ENCODE measurements at places on chromosomes 2 and 18.

DNA sequence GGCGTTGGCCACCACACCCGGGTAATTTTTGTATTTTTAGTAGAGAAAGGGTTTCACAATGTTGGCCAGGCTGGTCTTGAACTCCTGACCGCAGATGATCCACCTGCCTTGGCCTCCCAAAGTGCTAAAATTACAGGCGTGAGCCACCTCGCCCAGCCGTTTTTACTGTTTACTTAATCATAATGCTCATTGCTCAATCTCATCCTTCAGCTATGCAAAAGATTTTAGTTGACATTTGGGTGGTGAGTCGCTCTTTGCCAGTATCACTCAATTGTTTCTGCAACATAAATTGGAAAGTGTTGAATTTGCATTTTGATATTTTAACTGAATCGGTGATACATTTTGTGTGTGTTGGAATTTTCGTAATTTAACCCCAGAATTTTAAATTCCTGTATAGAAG lies 7.8 kb upstream of the ZNF532 start:
- DNase-seq, result no peak

DNA sequence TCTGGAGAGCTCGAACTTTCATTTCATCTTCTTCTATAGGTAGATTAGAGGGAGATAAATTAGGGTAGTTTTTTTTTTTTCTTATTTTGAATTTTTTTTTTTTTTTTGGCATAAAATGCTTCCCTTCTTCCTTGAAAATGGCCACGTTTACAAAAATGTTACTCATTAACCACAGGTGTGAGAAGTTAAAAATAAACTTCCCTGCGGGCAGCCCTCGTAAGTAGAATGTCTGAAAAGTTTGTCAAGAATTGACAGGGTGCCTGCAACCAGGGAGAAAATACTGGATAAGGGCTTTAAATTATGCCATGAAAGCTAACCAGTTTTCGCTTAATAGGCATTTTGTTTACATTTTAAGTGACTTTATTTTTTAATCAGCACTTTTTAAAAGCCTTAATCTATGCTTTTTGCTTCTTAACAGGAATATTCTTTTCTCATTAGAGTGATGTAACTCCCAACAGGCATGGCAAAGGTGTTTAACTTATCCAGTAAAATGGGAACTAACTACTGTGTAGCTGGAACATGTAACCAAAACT lies 4.2 kb upstream of the FN1 start:
- no peak for DNase-seq

- DNase-seq, result no peak
Observed at GRCh38 chr2:71631411-71631931, 178.1 kb downstream of the DYSF start.

- DNase-seq, result no peak
Observed at GRCh38 chr18:75477900-75478299, 50.4 kb upstream of the SMIM21 start.

DNA sequence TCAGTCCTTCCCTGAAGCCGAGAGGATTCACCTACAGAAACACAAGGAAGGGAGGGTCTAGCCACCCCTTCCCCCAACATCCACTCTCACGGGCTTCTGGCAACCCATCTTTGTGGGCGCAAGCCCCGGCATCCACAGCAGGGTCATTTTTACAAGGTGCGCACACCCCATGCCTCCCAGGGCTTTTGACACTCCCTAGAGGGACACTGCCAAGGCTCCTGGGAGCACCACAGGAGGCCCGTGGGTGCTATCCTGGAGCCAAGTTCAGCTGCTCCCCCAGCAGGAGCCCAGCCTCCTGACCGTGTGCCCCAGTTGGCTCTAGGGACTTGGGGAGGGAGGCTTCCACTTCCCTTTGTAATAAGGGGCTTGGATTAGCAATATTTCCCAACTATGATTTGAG lies 251.6 kb downstream of the TNS1 start:
- no peak for DNase-seq

DNA sequence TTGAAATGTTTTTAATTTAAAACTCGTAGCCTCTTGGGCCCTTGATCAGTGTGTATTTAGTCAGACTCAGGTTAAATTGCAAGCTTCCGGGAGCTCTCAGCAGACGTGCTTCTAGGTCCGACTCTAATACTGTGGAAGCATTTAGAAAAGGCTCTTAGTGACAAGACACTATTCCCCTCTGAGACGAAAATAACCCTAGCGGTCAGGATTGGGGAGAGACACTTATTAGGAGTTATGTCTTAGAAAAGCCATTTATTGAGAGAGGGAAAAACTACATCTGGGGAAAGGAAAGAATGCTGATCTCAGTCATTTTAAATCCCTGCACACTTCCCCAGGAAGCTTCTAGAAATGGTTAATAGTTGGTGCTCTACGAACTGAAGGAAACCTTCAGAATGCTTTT lies 110.5 kb upstream of the NCK2 start:
- DNase-seq, result no peak

GRCh38 chr18:59459369-59460071 lies 100.5 kb upstream of the LMAN1 start:
- DNase-seq, result peak; percentile 34

GRCh38 chr2:233593201-233593600 lies 24.2 kb upstream of the UGT1A8 start:
- DNase-seq, result no peak

DNA sequence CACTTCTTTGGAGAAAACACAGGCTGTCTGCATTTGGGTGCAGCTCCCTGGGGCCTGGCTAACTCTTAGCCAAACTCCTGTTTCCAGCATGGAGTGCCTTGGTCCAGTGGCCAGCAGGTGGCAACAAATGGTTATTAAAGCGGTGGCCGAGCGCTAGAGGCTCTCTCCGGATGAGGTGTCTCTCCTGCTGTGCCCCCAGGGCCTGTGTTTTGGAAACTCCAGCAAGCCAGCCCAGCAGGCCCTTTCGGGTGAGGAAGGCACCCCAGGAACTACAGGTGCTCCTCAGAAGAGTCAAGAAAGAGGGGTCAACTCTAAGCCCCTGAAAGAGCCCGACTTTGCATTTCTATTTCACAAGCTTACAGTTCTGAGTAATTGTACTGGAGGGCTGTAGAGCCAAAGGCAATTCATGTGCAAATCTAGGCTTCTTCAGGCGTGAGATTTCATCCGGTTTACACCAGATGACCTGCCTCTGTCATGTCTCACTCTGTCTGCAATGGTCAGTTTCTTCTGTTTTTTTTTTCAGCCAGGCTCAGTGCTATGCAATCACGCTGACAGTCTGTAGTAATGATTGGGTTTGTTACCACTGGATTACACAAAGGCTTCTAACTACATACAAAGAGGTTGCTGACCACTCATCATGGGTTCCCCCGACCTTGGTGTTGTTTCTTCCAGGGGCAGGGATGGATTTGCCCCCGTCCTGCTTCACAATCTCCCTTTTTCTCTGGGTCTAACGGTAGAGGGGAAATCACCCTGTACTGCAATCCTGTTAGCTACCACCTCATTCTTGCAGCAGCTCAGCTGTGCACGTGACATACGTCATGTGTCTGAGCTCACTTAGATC lies 7.6 kb upstream of the CHRNA1 start:
- peak; percentile 37 for DNase-seq

DNA sequence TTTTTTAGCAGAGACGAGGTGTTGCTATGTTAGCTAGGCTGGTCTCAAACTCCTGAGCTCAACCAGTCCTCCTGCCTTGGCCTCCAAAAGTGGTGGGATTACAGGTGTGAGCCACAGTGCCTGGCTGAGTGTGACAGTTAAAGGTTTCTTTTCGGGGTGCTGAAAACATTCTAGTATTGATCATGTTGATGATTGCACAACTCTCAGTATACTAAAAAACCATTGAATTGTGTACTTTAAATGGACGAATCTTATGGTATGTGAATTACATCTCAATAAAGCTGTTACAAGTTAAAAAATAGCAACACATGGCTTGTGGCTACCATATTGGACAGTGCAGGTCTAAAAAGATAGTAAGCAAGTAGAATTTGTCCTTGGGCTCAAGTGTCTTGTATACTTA lies 22.3 kb downstream of the PAPOLG start:
- no peak for DNase-seq

DNA sequence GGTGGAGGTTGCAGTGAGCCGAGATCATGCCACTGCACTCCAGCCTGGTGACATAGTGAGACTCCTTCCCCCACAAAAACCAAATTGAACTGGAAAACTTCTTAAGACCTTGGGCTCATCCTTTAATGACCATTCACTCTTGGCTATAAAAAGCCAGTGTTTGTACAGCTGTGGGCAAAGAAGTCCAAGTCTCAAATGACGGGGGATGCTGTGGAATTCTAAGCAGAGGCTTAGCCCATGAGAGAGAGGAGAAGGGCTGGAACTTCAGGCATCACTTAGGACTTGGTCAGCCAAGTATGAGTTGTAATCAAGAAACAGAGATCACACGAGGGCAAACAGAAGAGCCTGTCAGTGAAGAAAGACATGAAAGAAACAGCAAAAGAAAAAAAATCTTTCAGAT lies 79.3 kb upstream of the POU3F3 start:
- DNase-seq, result no peak

DNA sequence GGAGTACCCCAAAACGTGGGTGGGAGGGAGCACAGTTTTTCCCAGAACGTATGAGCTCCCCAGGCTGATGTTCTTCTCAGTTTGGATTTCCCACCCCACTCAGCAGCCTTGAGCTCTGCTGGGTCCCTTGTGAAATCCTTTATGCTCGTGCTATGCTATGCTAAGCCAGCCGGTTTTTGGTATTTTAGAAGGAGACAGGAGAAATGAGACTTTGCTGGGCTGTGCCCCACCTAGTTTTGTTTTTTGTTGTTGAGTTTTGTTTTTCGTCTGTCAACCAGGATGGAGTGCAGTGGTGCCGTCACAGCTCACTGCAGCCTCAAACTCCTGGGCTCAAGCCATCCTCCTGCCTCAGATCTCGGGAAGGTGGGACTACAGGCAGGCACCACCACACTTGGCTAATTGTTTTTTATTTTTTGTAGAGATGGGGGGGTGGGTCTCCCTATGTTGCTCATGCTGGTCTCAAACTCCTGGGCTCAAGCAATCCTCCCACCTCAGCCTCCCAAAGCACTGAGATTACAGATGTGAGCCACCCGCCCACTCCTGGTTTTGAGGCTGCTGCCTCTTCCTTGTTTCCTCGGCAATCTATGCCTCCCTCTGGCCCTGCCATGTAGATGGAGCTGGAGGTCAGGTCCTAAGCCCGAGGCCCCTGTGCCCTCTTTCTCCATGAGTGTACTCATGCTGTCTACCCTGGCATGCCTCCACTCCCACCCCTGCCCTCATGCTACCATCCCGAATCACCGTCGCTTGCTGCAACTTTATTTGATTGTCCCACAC lies 17.5 kb upstream of the MGAT4A start:
- DNase-seq, result no peak

DNA sequence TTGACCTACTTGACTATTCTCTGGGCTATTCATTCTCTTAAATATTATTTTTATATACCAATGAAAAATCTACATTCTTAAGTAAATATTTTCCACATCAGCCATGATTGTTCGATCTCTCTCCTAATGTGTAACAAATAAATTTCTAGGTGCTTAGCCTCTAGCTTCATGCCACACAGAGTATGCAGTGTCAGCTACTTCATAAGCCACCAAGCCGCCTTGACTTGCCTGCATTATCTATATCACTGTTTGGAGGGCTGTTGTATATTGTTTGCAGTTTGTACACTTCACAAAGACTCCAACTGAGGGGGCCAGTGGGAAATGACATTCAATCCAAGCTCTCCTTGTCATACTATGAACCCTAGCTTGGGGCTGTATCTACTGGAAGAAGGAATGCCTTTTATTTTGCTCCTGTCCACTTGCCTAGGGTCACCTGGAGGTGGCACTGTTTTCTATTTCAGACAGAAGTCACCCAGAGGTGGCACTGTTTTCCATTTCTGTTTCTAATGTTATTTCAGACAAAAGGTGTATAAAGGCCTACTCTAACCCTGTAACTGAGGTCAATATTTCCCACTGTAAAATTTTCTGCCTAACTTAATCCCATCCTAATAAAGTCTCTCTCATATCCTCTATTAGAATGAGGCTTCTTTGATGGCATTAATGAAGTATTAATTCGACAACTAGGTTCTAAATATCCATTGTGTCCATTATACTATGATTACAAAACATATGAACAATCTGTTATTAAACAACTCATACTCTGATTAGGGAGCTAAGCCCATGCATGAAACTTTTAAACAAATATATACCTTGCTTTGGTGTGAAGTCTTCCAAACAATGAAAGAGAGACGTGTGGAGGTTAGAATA lies 36.4 kb downstream of the COL5A2 start:
- peak; percentile 49 for DNase-seq

DNA sequence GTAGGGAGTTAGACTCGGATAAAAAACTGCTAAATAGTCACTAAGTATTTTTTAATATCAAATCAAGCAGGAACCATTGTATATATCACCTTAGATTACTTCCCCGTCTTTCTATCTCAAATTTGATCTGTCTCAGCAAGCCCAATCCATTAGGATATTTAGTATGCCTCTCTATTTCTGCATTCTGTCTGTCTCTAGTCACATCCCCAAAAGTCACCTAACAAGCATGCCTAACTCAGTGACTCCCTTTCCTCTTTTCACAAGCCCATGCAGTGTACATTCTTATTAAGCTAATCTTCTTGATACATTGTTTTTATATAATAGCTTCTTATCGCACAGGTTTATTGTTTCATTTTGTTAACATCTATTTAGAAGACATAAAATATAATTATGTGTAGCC lies 57.8 kb downstream of the PDE1A start:
- no peak for DNase-seq

DNA sequence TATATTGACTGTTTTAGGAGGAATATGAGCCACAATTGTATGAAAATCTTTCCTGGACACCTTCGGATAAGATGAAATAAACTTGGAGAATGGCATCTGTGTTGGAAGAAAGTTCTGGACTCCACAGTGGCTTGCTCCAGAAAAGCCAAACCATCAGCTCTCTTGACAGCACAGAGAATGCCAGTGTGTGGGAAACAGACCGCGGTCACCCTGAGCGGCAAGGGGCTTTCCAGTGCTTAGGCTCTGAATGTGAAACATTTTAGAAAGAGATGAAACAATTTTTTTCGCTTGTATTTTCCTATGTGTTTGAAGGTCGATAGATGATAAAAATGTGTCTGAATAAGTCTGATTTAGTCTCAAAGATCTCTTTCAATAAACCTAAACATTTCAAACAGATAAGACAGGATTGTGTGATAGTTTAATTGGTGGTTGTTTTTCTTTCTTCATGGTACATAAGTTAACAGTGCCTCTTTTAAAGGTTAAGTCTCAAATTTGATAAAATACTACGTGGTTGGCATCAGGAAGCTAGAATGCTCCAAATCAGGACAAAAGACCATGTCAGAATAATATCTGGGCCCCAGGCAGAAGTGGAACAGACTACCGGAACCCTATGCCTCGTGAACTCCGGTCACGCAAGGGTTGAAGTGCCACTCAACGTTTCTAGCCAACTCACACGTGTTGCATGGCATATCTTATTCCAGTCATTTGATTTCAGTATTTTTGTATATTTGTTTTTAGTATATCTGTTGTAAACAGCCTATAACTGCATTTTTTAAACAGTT lies 28.9 kb downstream of the PTGR3 start:
- no peak for DNase-seq

GRCh38 chr2:51483720-51484119 lies 451.8 kb upstream of the NRXN1 start:
- no peak for DNase-seq

GRCh38 chr2:85476624-85477023 lies 58.1 kb downstream of the SH2D6 start:
- no peak for DNase-seq
